ENCODE measurements at places on chromosomes 6 and 20.

- DNase-seq, result no peak
Measured at GRCh38 chr6:71292001-71292400, 3.4 kb downstream of the OGFRL1 start.

DNA sequence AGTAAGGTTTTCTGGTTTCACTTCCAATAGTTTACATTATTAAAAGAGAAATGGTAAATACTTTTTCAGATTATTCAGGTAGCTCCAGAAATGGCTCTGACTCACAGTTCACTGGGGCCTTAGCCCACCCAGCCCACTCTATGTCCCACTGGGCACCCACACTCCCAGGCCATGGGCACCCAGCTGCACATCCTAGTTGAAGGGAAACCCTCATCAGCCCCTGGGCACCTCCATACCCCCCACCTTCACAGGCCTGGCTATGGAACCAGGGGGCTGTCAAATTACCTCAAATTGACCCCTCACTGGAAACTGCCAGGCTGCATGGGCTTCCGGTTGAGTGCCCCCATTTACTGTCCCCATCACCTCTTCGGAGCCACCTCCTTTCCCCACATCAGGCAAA, 51.5 kb downstream of the BMP7 start:
- no peak for DNase-seq

DNA sequence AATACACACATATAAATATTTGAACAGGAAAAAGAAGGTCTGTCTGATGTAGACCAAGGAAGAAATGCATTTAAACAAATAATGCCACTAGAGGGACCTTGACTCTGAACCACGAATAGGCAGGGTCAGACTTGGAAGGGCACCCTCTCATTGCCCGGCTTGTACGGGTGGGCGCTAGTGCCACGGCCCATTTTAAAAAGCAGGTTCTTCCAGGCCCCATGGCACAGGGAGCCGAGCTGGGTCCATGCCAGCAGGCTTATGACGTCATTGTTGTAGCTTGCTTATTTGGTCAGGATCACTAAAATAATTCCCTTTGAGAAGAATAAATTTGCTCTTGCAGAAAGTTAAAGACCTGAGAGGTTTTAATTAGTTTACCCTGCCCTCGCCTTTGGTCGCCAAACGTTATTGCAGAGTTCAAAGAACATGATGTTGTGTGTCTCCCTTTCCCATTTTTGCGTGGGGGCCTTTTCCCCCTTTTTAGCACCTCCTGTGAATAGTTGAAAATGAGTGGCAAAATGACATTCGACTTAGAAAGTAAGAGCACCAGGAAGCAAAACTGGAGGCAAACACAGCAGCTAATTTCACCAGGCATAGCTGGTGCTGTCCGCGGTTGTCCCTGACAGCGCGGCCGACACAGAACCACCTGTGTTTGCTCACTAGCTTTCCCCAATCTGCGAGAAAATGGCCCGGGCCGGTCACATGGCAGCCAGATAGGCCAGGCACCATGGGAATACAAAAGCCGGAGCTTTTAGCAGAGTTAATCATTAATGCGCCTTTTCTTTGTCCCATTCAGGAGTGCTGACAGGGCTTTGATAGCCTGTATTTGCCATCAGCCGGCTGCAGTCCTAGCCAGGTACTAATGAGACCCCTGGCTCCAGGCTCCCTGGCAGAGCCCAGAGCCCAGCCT, 93.8 kb downstream of the FOXA2 start:
- DNase-seq, result peak; percentile 99

- DNase-seq, result no peak
Measured at GRCh38 chr6:148708707-148709106, 38.1 kb upstream of the UST start.

DNA sequence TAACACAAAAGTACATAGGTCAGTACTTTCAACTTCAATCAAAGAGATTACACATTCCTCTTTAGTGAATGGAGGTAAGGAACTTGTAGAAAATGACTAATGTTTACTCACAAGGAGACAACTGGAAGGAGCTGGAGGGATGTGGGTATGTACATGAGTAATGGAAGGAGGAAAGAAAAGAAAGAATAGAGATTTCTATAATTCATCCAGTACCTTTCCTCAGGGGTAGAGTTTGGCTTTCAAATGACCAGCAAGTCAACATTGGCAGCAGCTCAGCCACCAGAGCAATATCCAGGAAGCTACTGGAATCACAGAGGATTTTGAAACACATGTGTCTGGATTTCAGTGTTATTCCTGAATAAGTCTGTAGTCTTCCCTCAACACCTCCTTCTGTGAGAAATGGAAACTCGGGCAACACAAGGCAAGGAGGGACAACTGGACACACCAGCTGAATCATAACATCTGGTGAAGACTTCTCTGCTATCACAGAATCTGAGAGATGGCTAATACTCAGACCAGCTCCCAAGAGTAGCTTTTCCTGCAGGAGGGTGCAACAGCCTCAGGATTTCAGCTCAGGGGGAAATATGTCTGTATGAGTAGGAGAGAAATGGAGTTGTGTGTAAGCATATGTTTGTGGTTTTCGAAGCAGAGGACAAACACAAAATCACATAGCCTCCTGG, 98.8 kb downstream of the HAO1 start:
- DNase-seq, result no peak

DNA sequence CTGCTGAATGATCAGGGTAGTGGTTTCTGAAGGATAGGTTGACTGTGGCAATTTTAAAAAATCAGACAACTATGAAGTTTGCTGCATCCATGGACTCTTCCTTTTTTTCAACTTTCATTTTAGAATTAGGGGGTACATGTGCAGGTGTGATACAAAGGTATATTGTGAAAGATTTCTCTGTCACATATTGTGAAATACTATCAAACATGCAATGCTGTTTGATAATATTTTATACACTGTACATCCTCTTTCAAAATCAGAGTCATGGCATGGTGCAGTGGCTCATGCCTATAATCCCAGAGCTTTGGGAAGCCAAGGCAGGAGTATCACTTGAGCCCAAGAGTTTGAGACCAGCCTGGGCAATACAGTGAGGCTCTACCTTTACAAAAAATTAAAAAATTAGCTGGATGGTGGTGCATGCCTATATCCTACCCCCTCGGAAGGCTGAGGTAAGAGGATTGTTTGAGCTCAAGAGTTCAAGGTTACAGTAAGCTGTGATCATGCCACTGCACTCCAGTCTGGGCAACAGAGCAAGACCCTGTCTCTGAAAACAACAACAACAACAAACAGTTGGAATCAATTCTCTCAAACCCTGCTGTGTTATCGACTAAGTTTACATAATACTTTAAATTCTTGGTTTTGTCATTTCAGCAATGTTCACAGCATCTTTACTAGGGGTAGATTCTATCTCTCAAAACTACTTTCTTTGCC, 4.6 kb downstream of the WFDC12 start:
- DNase-seq, result no peak

- DNase-seq, result peak; percentile 83
Measured at GRCh38 chr20:32819992-32820697, 391 bp downstream of the MAPRE1 start.

- no peak for DNase-seq
Measured at GRCh38 chr6:158715330-158716311, 65.8 kb downstream of the SYTL3 start.

GRCh38 chr6:31308050-31308844, 36.4 kb upstream of the HLA-C start:
- DNase-seq, result no peak

DNA sequence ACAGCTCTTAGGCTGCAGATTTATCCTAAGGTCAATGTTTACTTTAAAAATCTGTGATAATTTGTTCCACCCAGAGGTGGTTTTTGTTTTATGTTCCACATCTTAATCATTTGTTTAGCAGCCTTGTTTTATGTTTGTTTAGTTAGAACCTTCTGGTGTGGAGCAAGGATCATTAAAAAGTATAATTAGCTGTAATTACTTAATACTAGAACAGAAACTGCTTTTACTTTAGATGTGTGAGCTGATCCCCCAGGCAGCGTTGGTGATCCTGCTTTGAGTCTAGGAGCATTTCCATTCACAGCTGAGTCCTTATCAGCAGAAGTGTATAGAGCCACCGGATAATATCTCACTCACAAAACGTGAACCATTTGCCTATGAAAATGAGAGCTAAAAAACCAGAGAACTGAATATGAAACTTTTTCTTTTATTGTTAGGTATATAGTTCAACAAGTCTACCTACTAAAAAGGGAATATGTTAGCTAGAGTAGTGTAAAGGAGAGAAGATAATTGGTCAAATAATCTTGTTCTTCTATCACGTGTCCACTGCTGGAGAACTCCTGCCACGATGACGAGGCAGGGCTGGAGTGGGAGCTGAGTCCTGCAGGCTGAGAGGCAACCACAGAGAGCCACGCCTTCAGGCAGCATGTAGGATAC, 78.5 kb downstream of the TRMT11 start:
- DNase-seq, result no peak

Measured in NCI-H2081 (cell line).